ENCODE measurements at places on chromosomes 5 and 9.

- no peak for DNase-seq
Observed at GRCh38 chr9:108568093-108568492, 287.7 kb downstream of the ACTL7B start.

GRCh38 chr5:4100739-4101138, 505.1 kb downstream of the IRX1 start:
- no peak for DNase-seq

GRCh38 chr9:7510199-7510598, 289.4 kb downstream of the DMAC1 start:
- no peak for DNase-seq

- no peak for DNase-seq
Observed at GRCh38 chr5:32190095-32190494, 16.0 kb upstream of the GOLPH3 start.

DNA sequence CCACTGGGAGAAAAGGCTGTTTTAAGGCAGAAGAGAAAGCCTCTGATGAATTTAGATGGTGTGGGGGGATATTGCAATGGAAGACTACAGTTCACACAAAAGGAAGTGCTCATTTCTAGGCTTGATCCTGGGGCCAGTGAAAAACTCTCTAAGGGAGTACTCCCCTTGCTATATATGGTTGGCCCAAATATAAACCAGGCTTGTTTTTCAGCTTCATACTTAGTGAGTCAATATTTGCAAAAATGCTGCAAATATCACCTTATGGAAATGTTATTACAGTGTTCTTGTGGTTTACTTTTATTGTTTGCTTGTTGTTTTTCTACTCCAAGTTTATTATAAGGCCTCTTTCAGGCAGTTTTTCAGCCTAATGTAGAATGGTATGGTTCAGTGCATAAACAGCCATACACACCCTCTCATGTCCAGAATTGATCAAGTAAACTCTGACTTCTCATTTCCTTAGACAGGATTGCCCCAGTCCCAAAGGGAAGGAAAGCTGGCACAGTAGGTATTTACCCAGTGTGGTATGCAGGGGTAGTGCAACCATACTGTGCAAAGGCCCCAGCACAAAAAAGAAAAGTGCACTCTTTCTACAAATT, 115.1 kb downstream of the FEM1C start:
- DNase-seq, result no peak

GRCh38 chr5:17330386-17330785, 113.0 kb downstream of the BASP1 start:
- no peak for DNase-seq

DNA sequence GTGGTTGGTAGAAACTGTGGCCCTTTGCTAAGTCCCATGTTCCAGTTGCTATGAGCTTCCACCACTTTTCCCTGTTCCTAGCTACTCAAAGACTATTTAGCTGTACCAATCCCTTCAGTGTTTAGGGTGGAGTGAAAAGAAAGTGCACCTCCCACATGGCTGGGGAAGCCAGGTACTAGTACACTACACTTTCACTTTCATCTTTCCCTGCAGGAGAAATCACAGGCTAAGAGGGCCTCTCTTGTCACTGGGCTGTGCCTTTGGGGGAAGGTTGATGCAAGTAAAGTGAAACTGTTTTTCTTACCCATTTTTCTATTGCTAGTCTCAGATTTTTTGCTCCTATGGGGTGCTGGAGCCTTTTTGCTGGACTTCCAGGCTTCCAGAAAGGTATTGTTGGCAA, 33.5 kb upstream of the CKS2 start:
- no peak for DNase-seq

Data from stimulated activated CD4-positive, alpha-beta T cell treated with anti-CD3 and anti-CD28 coated beads, Interleukin-4, amount 100 ng/mL, for 48 hours (primary cell).